ENCODE measurements at places on chromosomes 2 and 18.

DNA sequence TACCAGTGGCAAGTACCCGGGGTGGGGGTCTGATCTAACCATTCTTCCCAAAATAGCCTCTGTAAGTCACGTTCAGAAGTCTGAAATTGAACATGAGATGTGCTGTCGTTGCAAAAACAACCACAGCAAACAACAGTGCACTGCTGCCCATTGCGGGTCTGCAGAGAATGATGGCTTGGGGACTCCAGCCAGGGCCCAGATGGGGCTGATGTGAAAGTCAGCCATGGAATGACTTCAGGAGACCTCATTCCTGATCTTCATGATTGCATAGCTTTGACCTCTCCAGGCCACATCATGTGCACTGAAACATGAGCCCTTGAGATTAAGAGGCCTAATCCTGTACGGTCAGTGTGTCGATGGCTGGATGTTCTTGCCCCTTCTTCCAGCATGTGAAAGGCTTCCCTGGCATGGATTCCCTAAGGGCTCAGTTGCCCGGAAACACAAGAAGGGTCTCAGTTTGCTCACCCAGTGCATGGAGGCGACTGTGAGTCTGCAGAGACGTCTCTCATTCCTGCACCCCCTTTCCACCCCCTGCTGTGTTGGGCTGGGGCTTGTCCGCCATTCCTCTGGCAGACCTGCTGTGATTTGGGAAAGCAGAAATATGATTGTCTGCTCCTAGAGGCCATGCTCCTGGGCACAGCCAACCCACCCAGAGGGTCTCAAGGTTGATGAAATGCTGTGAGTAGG lies 191.6 kb downstream of the SEPTIN10 start:
- no peak for DNase-seq

GRCh38 chr2:12288048-12288447 lies 428.7 kb upstream of the TRIB2 start:
- no peak for DNase-seq

- DNase-seq, result peak; percentile 73
These were observed 142.6 kb downstream of the MEIS1 start for GRCh38 chr2:66577321-66578053.

DNA sequence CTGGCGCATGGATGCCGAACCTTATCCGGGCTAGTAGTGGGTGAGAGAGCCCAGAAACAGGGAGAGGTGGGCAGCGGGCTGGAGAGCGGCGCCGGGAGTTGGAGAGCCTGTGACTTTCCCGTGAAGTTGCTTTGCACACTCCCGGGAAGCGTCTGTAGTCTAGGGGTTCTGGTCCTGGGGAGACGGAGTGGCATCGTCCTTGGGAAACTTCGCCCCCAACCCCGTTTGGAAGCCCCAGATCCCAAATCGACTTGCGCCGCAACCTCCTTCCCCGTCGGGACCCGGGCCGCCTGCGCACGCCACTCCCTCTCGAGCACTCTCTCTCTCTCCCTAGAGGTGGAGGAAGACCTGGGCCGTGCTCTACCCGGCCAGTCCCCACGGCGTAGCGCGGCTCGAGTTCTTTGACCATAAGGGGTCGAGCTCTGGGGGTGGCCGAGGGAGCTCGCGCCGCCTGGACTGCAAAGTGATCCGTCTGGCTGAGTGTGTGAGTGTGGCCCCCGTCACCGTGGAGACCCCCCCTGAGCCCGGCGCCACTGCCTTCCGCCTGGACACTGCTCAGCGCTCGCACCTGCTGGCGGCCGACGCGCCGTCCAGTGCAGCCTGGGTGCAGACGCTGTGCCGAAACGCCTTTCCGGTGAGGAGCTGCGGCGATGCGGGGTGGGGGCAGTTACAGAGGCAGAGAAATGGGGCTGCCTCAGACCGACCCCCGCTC lies 456 bp downstream of the DOK1 start:
- peak; percentile 76 for DNase-seq

DNA sequence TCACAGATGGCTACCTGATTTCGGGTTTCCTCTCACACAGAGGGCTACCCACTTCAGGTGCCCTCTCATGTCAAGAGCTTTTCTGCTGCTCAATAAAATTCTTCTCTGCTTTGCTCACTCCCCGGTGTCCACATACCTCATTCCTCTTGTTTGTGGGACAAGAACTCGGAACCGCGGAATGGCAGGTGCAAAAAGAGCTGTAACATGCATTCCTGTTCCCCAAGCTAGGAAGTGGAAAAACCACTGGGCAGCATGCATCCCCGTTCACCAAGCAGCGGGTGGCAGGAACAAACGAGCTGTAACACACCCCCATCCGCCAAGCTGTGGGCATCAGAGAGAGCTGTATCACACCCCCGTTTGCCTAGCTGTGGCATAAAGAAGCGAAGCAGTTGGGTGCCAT lies 27.2 kb upstream of the FRZB start:
- no peak for DNase-seq

DNA sequence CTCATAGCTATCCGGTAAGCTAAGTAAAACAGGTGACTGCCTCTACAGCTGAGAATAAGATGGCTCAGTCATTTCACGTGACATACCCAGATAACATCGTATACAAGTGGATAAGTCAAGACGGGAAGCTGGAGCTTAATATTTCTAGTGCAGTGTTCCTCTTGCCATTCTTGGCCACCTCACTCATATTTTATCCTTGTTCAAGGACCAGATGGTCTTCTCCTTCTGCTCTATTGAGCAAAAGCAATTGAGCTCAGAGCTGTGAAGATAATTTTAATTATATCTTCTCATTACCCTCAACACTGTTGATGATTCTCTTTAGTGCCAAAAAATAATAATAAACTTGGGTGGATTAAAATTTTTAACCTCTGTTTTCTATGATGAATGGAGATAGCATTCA lies 201.1 kb downstream of the DCC start:
- DNase-seq, result no peak

GRCh38 chr18:24659827-24660720 lies 199.6 kb downstream of the HRH4 start:
- no peak for DNase-seq
